Activated naive CD4-positive, alpha-beta T cell treated with anti-CD3 and anti-CD28 coated beads, Interleukin-2, amount 10 ng/mL, durations not matched to agents 5 hours and 36 hours (primary cell): ENCODE measurements at places on chromosomes 13 and 19. TPM values are rescaled to one million over a fixed set of nuclear protein-coding genes. Genes with fewer than 3 reads are reported as not detected.

The SLITRK6 gene
- not detected for total RNA-seq

The C19orf81 gene
- total RNA-seq = not detected

The TEX30 gene
- 21.9 TPM for total RNA-seq

The ZNF561 gene
- 32.4 TPM for total RNA-seq

The CCDC8 gene
- not detected for total RNA-seq

The ATP8A2 gene
- total RNA-seq = 0.94 TPM

The KLK14 gene
- total RNA-seq = not detected

The KATNAL1 gene
- 16.4 TPM for total RNA-seq

The USP12 gene
- 17.9 TPM for total RNA-seq

The PCDH20 gene
- total RNA-seq = not detected

The CDADC1 gene
- 11.9 TPM for total RNA-seq

The IFNL3 gene
- total RNA-seq = not detected

The TMEM190 gene
- not detected for total RNA-seq

The MBD3L2 gene
- not detected for total RNA-seq

The SHD gene
- not detected for total RNA-seq

The CFAP97D2 gene
- 0.22 TPM for total RNA-seq
